ENCODE measurements at places on chromosomes 11 and 22.

DNA sequence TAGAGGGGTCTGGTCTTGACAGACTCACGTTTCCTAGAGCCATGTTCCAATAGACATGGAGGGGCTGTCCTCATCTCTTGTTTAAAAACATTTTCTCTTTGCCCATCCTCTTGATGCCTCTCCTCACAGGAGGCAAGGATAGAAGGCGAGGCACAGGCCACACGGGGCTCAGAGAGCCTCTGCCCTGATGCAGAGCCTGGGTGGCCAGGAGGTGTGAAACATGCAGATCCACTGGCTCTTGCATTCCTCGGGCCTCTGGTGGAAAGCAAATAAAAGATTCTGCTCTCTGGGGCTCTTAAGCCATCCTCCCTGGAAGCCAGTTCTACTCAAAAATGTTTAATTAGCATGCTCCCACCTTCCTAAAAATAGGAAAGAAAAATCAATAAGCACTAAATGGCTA lies 43.6 kb upstream of the NTM start:
- no peak for DNase-seq

GRCh38 chr11:77093987-77094840 lies 8.4 kb upstream of the OMP start:
- DNase-seq, result no peak

DNA sequence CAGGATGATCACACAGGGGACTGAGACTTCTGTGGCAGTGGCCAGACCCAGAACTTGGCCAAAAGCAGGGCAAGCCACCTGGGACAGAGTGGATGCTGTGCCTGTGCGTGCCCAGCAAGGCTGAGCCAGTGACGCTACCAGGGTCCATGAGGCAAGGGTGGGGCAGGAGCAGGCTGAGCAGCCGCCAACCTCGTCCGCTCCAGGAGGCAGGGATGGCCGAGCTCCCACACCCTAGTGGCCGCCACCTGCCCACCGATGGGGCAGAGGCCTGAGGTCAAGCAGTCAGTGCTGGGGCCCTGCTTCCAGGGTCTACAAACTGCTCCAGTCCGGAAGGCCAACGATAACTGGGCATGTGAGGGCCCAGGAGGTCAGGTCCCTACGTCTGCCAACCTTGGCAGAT lies 7.3 kb downstream of the KRTAP5-9 start:
- no peak for DNase-seq

GRCh38 chr22:23789121-23789520 lies 2.4 kb downstream of the SMARCB1 start:
- no peak for DNase-seq

GRCh38 chr11:79434283-79434682 lies 6.5 kb downstream of the TENM4 start:
- DNase-seq, result no peak

DNA sequence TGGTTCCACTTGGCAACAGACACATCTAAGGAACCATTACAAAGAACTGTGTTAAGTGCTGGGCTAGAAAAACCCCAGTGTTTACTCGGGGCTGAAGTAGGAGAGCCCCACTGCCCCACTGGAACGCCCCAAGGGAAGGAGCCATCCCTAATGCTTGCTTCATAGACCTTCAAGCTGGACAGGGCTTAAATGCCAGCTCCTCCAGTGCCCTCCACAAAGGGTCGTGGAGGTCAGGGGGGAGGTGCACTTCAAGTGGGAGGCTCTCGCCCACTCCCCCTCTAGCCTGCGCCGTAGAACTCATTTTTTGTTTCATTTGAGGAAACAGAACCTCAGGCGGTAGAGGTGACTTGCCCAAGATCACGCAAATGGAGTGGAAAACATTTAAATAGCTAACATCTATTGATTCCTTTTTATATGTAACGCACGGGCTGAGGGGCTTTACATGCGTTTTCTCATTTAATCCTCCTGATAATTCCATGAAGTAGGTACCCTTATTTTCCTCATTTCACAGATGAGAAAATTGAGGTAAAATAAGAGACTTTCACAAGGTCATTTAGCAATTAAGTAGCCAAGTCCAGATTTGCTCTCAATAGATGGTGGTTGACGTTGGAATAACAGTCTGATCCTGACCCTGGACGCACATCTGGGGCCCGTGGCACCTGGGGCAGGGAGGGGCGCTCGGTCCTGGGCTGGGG lies 545 bp upstream of the ZDHHC13 start:
- peak; percentile 50 for DNase-seq

DNA sequence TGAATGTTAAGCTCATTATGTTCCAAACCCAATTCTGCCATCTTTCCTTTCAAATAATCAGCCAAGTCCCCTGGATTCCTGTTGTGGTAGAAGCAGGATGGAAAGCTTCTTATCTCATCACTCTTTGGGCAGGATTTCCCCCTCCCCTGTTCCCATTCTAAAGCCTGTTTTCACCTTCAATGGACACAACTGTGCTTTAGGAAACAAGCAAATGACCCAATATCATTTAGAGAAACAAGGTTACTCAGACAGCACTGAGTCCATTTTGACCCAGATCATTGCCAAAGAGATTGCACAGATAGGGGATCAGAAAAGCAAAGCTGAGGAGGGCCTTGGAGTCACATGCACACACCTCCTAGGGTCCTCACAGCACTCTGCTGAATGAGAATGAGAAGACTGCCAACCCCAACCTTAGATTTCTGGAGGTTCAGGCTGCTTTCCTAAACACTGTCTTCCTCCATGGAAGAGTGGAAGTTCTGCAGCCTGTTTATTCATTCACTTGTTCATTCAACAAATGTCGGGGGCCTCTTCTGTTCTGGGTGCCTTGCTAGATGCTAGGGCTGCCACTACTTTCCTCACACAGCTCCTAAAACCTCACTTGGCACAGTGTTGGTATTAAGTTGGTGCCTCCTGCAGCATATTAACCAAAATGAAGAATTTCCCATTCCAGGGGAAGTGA lies 95.3 kb downstream of the ME3 start:
- DNase-seq, result no peak

DNA sequence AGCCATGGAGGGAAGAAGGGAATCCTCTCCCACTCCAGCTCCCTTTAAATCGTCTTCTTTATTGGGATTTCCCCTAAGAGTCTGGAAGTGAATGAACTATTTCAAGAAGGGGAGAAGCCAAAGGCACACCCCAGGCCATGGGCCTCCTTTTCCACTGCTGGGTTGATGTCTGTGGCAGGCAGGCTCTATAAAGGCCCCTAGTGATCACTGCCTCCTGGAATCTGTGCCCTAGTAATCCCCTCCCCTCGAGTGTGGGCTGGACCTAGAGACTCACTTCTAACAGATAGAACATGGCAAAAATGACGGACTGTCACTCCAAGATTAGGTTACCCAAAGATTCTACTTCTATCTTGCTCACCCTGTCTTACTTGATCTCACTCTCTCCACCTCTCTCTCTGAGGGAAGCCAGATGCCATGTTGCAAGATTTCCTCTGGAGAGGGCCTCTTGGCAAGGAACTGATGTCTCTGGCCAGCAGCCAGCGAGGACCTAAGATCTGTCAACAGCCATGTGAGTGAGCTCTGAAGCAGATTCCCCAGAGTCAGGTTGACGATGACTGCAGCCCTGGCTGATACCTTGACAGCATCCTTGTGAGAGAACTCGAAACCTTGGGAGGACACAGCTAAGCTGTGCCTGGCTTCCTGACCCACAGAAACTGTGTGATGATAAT lies 444.8 kb downstream of the SOX6 start:
- DNase-seq, result no peak

DNA sequence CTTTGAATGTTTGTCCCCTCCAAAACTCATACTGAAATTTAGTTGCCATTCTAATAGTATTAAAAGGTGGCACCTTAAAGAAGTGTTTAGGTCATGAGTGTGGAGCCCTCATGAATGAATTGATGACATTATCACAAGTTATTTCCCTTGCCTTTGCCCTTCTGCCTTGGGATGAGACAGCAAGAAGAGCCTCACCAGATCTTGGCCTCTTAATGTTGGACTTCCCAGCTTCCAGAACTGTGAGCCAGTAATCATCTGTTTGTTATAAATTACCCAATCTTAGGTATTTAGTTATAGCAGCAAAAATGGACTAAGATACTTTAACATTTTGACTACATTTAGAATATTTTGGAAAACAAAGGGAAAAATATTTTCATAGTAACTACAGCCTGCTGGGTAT lies 371.0 kb downstream of the JRKL start:
- DNase-seq, result no peak

DNA sequence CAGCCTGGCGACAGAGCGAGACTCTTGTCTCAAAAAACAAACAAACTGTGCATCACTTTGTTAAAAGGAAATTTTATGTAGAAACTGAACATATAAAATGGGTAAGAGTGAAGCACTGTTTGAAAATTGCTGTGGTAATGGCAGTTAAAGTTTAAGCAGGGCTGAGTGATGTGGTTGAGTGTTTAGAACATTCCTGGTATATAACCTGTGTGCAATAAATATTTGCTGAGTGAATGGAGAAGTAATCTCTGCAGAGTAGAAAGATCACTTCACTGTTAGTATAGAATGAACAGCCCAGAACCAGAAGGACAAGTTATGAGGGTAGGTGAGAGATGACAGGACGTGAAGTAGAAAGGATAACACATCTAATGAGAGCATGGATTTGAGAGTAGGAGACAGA lies 27.3 kb downstream of the CECR2 start:
- DNase-seq, result no peak

DNA sequence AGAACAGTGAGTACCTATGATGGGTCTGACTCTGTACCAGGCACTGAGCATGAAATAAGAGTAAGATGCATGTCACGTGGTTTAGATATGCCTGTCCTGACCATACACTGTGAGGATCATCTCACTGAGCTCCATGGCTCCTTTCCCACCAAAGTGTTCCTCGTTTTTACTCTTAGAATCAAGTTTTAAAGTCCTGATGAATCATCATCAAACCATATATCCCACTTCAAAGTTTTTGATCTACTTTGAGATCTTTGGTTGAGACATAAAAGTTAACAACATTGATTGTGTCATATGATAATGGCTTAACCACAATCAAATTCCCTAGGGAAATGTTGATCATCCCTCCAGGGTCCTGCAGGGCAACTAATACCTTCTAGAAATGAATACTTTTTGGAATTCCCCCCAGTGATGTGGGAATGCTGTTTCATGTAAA lies 12.8 kb downstream of the ETS1 start:
- DNase-seq, result no peak

- no peak for DNase-seq
Observed at GRCh38 chr22:31278151-31278621, 14.1 kb downstream of the PIK3IP1 start.

- no peak for DNase-seq
Observed at GRCh38 chr11:86719781-86720463, 47.5 kb upstream of the ME3 start.

DNA sequence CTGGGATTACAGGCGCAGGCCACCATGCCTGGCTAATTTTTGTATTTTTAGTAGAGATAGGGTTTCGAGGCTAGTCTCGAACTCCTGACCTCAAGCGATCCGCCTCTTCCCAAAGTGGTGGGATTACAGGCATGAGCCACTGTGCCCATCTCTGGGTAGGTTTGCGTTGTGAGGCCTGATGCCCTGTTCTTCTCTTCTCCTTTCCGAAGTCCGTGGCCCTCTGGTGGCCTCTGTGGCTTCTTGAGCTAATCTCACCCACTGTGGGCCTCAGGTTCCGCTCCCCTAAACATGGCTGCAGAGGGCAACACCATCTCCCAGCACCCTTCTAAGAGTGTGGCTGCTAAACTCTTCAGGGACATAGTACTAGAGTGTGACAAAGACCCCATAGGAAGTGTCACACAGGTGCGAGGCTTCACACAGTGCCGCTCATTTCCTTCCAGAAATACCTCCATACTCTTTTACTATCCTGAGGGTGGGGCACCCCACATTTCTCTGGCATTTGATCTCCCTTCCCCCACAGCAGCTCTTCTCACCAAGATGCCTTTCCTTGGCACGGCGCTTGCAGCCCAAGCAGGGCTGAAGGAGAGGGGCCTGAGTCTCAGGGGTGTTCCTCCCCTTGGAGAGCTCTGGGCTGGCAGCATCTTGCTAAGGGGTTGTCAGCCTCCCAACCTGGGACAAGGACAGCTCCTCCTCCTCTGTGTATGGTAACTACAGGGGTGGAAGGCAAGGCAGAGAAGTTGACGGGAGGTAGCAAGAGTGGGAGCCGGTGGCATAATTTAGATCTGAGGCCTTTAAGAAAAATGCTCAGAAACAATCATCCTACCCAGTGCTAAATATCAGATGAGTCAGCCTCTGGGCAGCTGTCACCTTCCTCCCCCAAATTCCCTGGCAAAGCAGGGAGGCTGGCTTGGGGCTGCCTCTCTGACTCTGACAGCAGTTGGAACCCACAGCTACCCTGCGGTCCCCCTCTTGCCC lies 6.1 kb downstream of the THY1 start:
- DNase-seq, result no peak

GRCh38 chr22:49363526-49364230 lies 464.0 kb downstream of the BRD1 start:
- DNase-seq, result peak; percentile 25

GRCh38 chr11:80136991-80137390 lies 696.2 kb upstream of the TENM4 start:
- no peak for DNase-seq

DNA sequence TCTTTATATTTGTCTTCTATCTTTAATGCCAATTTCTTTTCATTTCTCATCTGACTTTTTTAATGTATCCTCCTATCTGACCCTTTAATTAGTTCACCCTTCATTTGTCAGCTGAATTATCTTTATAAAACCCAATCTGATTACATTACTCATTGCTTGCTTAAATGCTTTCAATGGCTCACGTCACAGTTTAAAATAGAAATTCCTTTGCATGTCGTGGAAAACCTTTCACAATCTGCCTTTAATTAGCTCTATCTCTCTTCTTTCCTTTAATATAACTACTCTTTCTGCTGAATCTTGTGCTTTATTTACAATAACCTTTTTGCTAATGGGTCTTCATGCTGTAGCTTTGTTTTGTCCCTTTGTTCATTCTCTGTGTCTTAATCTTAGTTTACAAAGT lies 125.7 kb downstream of the DYNC2H1 start:
- DNase-seq, result no peak

GRCh38 chr11:131951121-131951520 lies 580.7 kb downstream of the NTM start:
- no peak for DNase-seq

- DNase-seq, result no peak
Observed at GRCh38 chr22:17217179-17217578, 2.1 kb downstream of the ADA2 start.

DNA sequence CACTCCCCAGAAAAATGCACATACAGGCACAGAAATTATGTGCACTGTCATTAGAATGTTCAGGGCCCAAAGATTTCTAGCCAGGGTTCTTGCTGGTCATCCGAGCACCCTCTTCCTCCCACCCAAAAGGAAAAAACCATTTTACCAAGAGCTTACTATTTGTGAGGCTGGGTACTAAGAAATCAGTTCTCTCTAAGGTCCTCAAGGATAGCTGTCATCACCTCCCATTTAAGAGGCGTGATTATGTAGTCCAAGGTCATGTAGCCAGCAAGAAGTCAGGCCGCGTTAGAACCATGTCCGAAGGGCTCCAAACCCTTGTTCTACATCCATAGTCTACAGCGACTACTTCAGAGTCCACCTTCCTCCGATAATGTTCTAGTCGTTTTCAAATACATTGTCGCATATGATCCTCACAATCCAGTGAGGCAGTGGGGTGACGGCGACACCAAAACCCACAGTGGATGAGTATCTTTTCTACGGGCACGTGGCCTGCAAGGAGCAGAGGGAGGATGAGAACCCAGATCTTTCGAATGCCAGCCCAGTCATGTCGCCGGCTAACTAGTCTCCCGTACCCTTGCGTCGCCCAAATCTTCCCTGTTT lies 634 bp downstream of the TIMM8B start:
- DNase-seq, result peak; percentile 73

GRCh38 chr22:34198976-34199375 lies 278.7 kb upstream of the LARGE1 start:
- no peak for DNase-seq

GRCh38 chr11:69456712-69457111 lies 24.8 kb upstream of the LINC01488 start:
- DNase-seq, result no peak

GRCh38 chr11:35088226-35088625 lies 50.7 kb upstream of the CD44 start:
- no peak for DNase-seq
